ENCODE measurements at places on chromosomes 13 and 19.

DNA sequence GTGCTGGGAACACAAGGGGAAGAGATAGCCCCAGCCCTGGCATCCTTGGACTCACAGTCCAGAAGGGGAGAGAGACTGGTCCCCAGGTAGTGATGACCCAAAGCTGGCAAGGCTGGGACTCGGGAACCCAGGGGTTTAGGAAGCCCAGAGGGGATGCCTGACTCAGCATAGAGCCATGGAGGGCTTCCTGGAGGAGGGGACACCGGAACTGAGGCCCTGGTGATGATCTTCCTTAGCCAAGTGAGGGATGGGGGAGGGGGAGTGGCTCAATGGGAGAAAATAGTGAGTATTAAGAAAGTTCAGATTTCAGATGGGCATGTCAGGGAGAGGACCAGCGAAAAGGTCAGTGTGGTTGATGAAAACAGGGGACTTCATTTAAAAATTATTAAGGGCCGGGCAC is 26.8 kb downstream of the EXOC3L2 start:
- no peak for DNase-seq

- no peak for DNase-seq
Measured at GRCh38 chr19:7004313-7004931, 16.8 kb downstream of the MBD3L2B start.

GRCh38 chr19:48477698-48478338 is 8.6 kb downstream of the CYTH2 start:
- DNase-seq = no peak

DNA sequence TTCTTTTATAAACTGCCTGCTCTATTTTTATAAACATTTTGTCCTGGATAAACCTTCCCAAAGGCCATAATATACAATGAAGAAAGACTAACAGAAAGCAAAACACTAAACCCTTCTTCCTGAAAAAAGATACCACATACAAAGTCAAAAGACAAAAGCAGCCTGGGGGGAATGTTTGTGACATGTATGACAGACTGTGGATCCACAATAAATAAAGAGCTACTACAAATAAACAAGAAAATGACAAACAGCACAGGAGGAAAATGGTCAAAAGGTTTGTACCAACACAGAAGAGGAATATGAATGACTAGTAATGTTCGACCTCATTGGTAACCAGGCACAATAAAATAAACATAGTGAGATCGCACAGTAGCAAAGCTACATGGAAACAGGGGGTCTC is 19.8 kb downstream of the AP2S1 start:
- DNase-seq = no peak

GRCh38 chr13:20924758-20925394 is 22.3 kb upstream of the XPO4 start:
- peak; percentile 73 for DNase-seq

GRCh38 chr19:34991542-34992333 is 8.4 kb upstream of the GRAMD1A start:
- no peak for DNase-seq

- DNase-seq = no peak
Measured at GRCh38 chr13:34506796-34507195, 435.3 kb upstream of the NBEA start.

- no peak for DNase-seq
Measured at GRCh38 chr13:41026788-41027187, 7.7 kb upstream of the ELF1 start.

- no peak for DNase-seq
Measured at GRCh38 chr13:62781866-62782265, 1366.2 kb upstream of the PCDH20 start.

All from left ventricle myocardium superior (tissue), 1 donor.